GM13977 (cell line): ENCODE measurements at places on chromosomes 12 and 14.

DNA sequence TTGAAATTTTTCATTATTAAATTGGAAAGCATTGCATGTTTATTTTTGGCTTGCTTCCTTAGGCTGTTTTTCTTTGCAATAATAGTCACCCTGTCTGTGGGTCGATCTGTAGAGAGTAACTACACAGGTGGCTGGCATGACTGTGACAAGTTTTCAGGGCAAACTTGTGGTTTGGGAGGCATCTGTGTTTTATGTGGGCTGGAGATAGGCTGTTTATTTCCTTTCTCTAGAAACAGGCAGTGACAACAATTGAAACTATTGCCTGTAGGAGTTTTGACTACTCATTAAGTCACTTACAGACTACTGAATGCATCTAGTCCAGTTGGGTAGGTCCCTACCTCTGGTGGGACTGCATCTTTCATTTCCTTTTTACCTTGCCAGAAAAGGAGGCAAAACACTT lies 155.6 kb downstream of the DYRK2 start:
- DNase-seq: no peak

- DNase-seq: no peak
These were observed 701.2 kb upstream of the FBXO33 start for GRCh38 chr14:40133463-40133862.

DNA sequence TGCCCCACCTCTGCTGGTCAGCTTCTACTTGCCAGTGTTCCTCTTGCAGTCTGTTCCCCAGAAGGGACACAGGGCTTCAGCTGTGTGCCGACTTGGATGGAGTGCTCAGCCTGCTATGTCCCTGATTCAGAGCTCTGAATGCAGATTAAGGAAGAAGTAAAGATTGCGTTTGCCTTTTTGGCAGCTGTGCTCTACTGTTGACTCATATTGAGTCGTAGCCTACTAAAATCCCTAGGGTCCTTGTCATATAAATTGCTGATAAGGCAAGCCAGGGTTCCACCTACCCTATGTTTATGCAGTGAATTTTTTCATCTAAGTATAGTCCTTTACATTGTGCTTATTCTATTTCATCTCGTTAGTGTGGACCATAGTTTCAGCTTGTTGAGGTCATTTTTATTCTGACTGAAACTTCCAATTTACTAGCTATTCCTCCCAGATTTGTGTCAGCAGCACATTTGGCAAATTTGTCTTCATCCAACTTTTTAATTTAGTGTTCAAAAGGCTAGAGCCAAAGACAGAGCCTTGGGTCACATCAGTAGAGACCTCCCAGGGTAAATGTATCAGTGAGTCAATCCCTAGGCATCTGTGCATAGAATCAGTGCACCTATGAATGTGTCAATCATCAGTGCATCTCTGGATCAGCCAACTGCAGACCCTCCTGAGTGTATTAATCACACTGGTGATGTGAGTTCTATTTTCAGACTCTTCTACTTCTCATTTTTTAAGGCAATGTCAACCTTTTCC lies 31.9 kb downstream of the CACNA1C start:
- no peak for DNase-seq

- DNase-seq: no peak
These were observed 16.4 kb upstream of the BTG1 start for GRCh38 chr12:92162079-92162478.
